Suprapubic skin (tissue), 4 donors: ENCODE measurements at places on chromosomes 7 and 10.

GRCh38 chr10:44906486-44906885, 4.7 kb upstream of the TMEM72 start:
- DNase-seq: no peak

GRCh38 chr10:35585903-35586535, 19.1 kb upstream of the GJD4 start:
- DNase-seq: no peak

DNA sequence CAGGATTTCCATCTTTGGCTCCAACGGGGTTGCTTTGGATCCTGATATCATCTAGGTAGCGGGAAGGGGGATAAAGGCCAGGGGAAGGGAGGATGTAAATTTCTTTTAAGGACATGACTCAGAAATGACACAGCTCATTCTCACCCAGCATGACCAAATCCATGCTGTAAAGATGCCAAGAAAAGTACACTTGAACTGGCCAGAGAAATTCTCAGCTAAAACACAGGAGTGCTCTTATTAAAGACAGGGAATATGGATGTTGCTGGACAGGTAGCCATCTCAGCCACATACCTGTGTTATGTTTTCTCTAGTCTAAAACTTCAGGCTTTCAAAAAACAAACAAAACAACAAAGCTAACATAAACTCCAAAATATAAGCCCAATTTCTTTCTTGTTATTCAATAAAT, 68.3 kb downstream of the NAMPT start:
- no peak for DNase-seq

DNA sequence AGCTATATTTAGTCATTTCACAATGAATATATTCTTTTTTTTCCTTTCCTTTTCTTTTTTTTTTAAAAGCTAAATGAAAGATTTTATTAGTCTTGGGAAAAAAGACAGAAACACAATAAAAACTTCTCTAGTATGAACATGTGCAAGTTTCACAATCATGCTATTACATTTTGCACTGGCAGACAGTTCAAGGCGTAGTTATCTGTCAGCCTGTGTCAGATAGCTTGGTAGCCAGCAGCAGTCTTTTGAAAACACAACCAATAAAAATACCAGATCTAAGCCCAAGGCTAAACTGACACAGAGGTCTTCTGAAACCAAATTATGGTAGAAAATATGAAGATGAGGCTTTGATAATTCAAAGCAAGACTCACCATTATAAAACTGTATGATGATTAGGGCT, 205.8 kb upstream of the TEX47 start:
- DNase-seq: no peak

GRCh38 chr7:106770191-106770590, 94.9 kb upstream of the PIK3CG start:
- DNase-seq: no peak

DNA sequence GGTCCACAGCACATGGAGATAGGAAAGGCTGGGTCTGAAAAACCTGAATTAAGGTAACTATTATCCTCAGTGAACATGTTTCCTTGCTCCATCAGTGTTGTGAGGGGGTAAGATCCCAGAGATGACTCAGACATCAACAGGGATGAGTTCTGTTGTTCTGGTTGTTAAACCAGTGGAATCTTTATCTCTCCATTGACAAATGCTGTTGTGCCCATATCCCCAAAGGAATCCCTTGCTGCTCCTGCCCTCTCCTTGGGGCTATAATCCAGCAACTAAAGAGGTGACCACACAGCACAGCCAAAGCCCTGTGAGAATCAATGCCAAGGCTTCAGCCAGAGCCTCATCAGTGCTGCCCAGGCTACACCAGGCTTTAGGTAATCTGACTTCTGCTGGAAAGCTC, 113.4 kb downstream of the JAZF1 start:
- no peak for DNase-seq

DNA sequence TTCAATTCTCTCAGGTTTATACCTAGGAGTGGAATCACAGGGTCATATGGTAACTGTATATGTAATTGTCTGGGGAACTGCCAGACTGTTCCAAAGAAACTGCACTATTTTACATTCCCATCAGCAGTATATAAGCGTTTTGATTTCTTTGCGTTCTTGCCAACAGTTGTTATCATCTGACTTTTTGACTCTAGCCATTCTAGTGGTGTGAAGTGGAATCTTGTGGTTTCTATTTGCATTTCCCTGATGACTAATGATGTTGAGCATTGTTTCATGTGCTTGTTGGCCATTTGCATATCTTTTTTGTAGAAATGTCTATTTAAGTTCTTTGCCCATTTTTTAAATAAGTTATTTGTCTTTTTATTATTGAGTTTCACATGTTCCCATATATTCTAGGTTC, 44.3 kb upstream of the ZC3HAV1 start:
- no peak for DNase-seq

GRCh38 chr10:99689461-99689860, 30.2 kb downstream of the ENTPD7 start:
- no peak for DNase-seq

DNA sequence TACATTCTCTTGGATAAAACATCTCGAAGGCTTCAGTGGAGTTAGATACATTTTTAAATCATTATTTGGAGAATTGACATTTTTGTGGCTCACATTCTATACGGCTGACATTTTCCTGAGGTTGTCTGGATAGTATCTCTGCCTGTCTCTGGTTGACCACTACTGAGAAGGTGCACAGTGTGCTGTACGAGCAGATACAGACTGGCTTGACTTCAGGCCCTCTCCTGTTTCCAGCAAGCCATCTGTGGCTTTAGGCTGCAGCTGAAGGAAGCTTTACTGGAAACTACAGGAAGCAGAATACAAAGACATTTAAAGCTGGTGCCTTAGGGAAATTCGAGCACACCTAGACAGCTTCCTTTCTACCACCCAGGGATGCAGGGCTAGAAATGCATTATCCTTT, 39.3 kb upstream of the RSU1 start:
- no peak for DNase-seq

DNA sequence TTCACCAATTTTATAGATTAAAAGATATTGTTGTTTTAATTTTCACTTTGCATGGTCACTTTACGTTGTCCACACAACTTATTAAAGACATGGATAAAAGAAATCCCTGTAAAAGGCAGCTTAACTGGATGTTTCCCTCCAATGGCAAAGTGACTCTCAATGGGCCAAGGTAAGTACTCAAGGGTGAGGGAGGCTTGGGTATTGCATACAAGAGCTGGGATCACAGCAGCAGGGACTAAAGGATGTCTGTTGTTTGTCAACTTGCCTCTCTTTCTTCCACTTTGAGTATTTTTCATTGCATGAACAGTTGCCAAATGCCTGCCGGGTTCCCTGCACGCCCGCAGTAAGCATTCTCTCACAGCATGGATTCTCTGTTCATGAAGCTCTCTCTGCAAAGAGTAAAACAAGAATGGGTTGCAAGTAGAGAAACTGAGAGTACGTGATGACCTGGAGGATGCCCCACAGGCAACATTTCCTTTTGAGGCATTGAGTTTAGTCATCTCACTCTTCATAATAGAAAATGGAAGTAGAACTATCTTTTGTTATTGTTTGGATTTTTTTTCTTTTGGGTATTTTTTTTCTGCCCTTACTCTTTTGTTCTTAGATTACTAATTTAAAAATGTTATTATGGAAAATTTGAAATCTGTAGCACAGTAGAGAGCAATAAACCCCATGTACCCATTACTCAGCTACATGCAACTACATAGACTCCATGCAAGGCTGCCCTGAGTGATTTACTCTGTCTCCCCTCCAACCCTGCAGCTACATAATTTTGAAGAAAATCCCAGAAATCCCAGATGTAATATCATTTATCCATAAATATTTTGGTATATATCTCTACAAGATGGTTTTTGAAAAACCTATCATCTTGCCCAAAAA, 26.3 kb downstream of the GPR141 start:
- DNase-seq: no peak

- DNase-seq: no peak
Measured at GRCh38 chr7:11727864-11728263, 104.1 kb downstream of the THSD7A start.

DNA sequence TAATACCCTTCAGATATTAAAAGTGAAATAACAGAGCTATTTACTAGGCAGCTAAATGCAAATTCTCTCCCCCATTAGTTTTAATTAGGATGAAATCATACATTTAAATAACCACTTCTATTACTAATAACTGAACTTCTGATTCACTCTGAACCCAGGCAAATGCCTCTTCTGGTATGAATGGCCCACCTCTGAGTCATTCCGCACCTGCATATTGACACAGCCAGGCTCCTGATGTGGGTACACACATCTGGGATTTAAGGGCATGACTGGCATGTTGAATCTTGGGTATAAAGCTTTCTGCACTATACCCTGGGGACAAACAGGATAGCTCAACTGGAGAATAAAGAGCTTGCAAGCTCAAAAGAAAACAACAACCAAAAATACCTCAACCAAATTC, 140.9 kb downstream of the AUTS2 start:
- no peak for DNase-seq

- DNase-seq: no peak
Measured at GRCh38 chr7:23074443-23075261, 30.9 kb upstream of the KLHL7 start.

- DNase-seq: no peak
Measured at GRCh38 chr7:26011039-26011696, 140.8 kb upstream of the NFE2L3 start.

- no peak for DNase-seq
Measured at GRCh38 chr7:135708041-135708440, 19.9 kb downstream of the SLC13A4 start.

DNA sequence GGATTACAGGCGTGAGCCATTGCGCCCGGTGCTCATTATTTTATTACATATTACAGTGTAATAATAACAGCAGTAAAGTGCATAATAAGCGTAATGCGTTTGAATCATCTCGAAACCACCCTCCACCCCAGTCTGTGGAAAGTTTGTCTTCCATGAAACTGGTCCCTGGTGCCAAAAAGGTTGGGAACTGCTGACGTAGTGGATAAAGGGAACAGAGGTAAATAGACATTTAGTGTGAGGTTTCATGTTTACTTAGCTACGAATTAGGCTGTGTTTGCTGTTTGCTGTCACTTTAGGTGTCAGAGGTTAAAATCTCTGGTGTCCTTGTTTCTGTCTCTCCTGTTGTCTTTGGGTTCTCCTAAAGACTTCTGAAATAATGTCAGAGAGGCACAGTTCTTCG, 60.3 kb upstream of the SLC39A12 start:
- no peak for DNase-seq

DNA sequence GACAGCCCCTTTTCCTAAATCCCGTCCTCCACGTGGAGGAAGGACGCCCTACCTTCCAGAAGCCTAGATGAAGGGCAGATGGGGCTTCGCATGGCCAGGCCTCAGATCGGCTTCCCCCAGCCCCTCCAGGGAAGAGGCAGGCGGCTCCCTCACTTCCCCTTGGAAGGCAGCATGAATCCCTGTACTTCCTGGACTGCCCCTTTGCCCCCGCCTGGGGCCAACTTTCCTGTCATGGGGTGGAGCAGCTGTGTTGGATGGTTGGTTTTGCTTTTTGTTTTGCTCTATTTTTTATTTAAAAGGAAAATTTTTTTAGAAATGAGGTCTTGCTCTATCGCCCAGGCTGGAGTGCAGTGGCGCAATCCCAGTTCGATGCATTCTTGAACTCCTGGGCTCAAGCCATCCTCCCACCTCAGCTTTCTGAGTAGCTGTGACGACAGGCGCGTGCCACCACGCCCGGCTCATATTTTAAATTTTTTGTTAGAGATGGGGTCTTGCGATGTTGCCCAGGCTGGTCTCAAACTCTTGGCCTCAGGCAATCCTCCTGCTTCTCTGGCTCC, 27.2 kb downstream of the GTF2IRD1 start:
- peak; percentile 86 for DNase-seq

DNA sequence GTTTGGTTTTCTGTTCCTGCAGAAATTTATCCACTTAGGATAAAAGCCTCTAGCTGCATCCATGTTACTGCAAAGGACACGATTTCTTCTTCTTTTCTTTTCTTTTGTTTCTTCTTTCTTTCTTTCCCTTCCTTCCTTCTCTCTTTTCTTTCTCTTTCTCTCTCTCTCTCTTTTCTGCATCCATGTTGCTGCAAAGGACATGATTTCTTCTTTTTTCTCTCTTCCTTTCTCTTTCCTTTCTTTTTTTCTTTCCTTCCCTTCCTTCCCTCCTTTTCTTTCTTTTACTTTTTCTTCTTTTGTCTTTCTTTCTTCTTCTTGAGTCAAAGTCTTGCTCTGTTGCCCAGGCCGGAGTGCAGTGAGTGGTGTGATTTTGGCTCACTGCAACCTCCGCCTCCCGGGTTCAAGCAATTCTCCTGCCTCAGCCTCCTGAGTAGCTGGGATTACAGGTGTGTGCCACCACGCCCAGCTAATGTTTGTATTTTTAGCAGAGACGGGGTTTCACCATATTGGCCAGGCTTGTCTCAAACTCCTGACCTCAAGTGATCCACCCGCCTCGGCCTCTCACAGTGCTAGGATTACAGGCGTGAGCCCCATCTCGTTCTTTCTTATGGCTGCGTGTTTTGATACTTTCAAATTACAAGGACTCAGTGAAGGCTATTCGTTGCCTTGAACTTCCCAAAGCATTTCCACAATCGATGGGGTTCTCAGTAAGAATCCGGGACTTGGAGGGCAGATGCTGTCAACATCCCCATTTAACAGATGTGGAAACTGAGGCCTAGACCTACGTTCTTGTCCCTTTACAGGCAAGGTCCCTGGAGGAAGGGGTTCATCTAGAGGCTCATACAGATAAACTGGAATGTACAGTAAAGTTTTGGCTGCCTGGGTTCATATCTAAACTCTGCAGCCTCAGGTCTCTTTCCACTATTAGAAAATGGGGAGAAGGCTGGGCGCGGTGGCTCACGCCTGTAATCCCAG, 1.9 kb upstream of the GNB2 start:
- no peak for DNase-seq

- DNase-seq: no peak
Measured at GRCh38 chr10:78416031-78417011, 382.7 kb downstream of the RPS24 start.

DNA sequence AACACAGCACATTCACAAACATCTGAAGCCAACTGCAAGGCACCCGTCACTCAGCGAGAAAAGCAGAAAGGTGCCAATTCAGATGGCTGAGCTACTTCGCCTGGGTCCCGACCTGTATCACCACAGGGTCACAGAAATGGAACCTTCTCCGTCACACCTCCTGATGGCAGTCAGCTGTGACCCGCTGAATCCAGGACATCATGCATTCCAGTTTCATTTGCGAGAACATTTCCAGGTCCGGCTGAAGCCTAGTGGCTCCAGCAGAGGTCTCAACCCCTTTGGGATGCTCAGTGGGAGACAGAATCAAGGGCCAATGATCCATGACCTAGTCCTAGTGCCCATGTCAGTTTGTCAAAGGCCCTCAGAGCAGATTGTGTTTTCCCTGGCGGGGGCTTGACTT, 193.6 kb upstream of the KLF14 start:
- DNase-seq: no peak

DNA sequence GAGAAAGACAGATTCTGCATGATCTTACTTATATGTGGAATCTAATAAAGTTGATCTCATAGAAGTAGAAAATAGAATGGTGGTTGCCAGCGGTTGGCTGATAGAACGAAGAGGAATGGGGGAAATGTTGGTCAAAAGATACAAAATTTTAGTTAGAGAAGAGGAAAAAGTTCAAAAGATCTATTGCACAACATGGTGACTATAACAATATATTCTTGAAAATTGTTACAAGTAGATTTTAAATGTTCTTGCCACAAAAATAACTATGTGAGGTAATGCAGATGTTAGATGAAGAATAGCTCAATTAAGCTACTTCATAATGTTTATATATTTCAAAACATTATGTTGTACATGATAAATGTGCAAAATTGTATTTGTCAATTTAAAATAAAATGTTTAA, 112.3 kb upstream of the SMIM30 start:
- DNase-seq: no peak
